ENCODE measurements at places on chromosomes 7 and 10.

- DNase-seq: no peak
Observed at GRCh38 chr7:20317413-20317812, 13.3 kb upstream of the ITGB8 start.

DNA sequence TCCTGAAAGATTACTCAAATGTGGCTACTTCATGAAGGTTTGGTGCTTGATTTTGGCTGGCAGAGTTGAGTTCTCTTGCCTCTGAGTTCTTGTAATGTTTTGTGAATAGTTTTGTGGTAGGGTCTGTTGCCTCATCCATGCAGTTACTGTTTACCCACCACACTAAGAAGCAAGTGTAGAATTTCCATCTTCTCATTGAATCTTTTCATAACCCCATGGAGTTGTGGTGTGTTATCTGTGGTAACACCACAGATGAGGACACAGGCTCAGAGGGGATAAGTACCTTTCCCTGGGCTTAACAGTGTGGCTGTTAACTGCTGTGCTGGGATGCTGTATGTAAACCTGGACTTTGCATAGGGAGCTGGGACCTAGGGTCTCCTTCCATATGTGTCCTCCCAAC lies 186.3 kb downstream of the CAMK1D start:
- no peak for DNase-seq

GRCh38 chr10:132300582-132300981 lies 7.2 kb downstream of the STK32C start:
- DNase-seq: no peak

GRCh38 chr7:118664498-118664897 lies 440.0 kb downstream of the ANKRD7 start:
- DNase-seq: no peak

DNA sequence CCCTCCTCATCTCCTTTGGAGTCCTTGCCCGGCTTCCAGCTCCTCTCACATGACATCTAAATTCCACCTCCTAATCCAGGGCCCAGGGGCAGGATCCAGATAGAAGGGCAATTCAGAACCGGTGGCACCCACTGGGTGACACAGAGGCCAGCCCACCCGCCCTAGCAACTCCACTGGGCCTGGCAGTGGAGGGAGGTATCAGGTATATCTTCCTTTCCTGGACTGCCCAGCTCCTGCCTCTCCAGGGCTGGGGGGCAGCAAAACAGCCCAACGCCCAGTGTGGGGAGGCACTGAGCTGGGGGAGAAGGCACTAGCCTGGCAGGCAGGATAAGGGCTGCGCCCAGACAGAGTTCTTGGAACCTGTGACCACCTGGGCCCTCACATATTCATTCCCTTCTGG lies 10.4 kb upstream of the TRIM8 start:
- no peak for DNase-seq

DNA sequence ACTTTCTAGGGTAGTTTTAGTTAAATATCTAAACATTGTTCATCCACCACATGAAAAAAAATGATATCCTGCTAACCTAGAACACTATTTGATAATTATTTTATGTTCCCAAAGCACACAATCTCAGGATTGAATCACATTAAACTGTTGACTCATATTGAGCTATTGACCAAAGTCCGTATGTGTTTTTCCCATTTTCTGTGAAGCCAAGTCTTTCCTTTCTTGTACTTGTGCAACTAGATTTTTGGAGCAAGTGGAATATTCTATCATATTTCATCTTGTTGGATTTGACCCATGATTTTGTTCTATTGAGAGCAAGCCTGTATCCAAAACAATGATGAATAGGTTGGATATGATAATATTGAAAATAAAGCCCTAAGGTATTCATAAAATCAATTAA lies 164.6 kb downstream of the SKAP2 start:
- no peak for DNase-seq

DNA sequence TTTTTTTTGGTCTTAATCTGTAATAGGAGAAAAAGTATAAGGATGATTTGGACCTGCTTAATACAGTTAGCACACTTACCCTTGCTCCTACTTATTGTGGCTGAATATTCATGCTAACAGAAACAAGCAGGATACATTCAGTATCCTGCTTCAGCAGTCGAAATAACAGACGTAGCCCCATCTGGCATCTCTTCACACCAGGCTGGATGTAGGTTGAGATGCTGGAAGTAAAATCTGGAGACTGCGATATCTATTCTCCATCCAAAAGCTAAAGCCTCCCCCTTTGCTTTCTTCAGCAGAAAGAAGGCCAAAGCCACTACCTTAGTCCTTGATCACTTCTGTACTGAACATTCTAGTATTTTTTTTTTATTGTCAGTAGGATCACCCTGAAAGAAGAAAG lies 537.4 kb downstream of the AUTS2 start:
- DNase-seq: no peak

DNA sequence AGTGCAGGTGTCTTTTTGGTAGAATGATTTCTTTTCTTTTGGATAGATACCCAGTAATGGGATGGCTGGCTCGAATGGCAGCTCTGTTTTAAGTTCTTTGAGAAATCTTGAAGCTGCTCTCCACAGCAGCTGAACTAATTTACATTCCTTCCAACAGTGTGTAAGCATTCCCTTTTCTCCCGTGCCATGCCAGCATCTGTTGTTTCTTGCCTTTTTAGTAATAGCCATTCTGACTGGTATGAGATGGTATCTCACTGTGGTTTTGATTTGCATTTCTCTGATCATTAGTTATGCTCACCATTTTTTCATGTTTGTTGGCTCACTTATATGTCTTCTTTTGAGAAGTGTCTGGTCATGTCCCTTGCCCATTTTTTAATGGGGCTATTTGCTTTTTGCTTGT lies 486.3 kb downstream of the GALNT17 start:
- no peak for DNase-seq

DNA sequence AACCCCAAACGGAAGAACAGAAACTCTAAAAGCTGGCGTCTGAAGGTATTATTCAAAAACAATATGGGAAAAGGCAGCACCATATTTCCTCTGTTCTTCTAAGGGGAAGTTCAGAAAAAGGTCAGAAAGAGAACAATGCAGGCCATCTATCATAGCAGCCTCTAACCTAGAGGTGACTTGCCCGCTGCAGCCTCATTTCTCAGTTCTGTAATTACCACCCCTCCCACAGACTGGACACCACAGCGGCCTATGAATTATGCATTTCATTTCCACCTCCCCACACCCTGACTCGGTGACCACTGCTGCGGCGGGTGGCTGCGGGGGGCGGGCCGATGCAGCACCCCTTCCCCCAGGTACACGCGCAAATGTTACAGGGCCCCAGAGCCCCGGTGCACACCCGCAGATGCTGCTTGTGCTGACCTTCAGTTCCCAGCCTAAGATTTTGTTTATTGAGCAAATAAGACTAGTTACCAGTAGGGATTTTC lies 125.5 kb downstream of the CLEC2L start:
- DNase-seq: peak; percentile 64

DNA sequence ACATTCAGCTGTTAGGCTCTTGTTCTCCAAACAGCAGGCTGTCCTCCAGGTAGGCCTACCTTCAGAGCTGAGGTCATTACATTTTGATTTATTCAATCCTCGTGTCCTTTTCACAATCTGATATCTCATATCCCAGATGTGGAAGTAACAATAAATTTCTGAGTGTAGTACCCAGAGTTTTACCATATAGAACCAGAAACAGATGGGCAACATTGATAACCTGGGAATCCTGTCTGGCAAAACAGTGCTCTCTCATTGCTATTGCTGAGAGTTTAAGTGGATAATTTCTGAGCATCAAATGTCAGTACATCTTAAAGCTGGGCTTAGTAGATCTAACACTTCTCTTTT lies 1007.8 kb downstream of the REEP3 start:
- no peak for DNase-seq

DNA sequence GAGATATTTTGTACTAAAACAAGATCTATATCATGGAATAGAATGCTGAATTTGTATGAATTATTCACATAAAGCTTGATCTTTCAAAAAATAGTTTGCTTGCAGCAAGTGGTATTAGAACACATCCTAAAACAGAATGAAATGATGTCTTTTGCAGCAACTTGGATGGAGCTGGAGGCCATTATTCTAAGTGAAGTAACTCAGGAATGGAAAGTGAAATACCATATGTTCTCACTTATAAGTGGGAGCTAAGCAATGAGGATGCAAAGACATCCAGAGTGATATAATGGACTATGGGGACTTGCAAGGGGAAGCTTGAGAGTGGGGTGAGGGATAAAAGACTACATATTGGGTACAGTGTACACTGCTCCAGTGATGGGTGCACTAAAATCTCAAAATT lies 53.7 kb downstream of the ASB4 start:
- DNase-seq: no peak

- DNase-seq: no peak
Observed at GRCh38 chr7:1211611-1212010, 21.1 kb upstream of the UNCX start.

GRCh38 chr10:85535926-85536325 lies 830.7 kb downstream of the GRID1 start:
- no peak for DNase-seq

DNA sequence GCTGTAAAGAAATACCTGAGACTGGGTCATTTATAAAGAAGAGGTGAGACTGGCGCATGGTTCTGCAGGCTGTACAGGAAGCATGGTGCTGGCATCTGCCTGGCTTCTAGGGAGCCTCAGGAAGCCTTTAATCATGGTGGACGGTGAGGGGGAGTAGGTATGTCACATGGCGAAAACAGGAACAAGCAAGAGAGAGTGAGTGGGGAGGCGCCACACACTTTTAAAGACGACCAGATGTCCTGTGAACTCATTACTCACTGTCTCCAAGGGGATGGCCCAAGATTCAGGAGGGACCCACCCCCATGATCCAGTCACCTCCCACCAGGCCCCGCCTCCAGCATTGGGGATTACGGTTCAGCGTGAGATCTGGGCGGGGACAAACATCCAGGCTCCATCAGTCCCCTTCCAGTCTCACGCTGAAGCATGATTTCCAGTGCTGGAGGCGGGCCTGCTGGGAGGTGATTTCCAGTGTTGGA lies 3.2 kb downstream of the ZNF316 start:
- no peak for DNase-seq

All from GM12892 (cell line).